ENCODE measurements at places on chromosomes 6 and 20.

GRCh38 chr6:12165722-12166280 is 124.4 kb upstream of the EDN1 start:
- DNase-seq = no peak

GRCh38 chr6:91505199-91505598 is 918.3 kb upstream of the MAP3K7 start:
- no peak for DNase-seq

GRCh38 chr6:156752666-156753301 is 24.4 kb upstream of the ARID1B start:
- no peak for DNase-seq

GRCh38 chr20:14576196-14576877 is 238.9 kb upstream of the FLRT3 start:
- no peak for DNase-seq

GRCh38 chr6:75368151-75368779 is 83.7 kb upstream of the TMEM30A start:
- DNase-seq = no peak

GRCh38 chr20:1494436-1494835 is 3.2 kb upstream of the SIRPB2 start:
- no peak for DNase-seq

DNA sequence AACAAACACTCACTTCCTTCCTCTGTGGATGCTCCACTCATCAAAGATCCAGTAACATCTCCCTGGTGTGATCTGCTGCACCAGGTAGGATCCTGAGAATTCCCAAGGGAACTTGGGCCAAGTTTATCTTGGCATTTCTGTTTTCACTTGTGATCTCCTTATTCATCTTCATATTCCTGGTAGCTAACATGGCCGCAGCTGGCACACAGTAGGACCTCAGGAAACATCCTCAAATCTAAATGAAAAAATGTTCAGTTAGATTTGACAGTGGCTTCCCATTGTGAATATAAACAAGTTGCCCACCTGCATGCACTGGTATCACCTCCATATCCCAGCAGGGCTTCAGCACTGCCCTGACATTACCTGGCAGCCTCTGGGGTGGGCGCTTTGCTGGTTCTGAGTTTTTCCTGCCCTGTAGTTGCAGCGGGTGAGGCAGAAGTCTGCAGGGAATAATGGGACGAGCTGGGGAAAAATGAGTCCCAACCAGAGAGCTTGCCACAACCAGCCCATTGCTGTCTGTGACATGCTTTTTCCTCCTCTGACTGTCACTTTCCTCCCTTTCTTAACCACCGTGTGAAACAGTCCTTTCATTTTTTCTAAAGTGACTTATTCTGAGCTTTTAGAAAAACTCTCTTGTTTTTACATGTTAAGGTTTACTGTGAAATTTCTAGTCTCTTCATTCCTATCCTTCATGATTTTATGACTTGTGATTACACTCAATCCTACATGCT is 9.4 kb upstream of the DSTN start:
- peak; percentile 58 for DNase-seq

GRCh38 chr6:144231721-144232120 is 53.4 kb upstream of the UTRN start:
- no peak for DNase-seq

DNA sequence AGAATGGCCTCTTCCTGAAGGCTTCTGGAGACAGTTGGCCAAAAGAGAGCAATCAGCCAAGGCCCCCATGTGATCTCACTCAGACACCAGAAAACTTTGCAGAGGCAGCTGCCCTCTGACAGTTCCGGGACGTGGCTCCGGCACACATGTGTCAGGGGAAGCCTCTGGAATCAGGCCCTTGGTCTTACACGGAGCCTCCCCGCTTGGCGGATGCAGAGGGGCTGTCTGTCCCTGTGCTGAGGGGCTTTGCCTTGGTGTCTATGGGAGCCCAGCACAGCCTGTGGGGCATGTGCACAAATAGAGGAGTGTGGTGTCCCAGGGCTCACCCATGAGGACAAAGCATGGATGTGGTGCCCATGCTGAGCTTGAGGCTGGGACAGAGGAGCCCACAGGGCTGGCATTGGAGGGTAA is 13.8 kb downstream of the SIGLEC1 start:
- DNase-seq = peak; percentile 49

DNA sequence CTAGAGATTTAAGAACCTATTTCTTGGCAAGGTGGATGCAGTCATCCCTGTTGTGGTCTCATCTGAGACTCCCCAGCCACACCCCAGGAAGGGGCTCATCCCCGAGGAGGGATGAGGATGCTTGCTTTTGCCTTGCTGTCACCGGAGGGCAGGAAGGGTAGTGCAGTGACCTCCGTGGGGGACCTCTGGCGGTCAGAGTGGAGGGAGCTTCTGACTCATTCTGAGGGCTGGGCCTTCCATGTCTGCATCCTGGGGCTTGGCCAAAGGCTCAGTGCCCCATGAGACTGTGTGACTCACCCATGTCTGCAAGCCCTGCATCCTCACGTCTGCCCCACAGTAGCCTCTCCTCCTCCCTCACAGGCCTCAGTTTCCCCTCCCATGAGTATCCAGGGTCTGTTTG is 38.7 kb downstream of the UQCC2 start:
- no peak for DNase-seq

GRCh38 chr20:59726281-59726595 is 121.9 kb downstream of the PHACTR3 start:
- DNase-seq = no peak

Data from activated CD8-positive, alpha-beta memory T cell treated with anti-CD3 and anti-CD28 coated beads, Interleukin-2, amount 50 U/mL, for 48 hours (primary cell).